Left cardiac atrium (tissue), 4 donors: ENCODE measurements at places on chromosomes 3 and 15. TPM values are rescaled to one million over a fixed set of nuclear protein-coding genes. Genes with fewer than 3 reads are reported as not detected.
A peak's percentile ranks its signal among the peaks of the same experiment; 100 is the strongest.

Gene UMPS
- total RNA-seq = 18.8 TPM

DNA sequence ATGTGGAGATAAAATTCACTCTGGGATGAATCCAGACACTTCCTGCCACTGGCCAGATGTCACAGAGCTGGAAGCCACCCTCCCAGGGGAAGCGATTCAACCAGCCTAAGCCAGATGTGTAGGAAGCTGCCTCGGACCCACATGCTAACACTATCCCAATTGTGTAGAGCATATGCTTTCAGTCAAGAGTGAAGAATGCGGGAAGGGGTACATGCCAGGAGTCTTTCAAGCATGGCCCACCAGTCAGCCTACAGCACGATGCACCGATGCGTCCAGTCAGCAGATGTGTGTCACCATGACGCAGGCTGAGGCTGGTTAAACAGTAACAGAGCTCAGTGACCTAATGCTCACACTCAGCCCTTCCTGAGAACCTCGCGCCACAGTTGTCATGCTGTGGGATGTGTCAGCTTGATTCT lies 38.8 kb upstream of the BNC1 start:
- DNase-seq = peak; percentile 31

- no peak for DNase-seq
These were observed 403.2 kb upstream of the CADM2 start for GRCh38 chr3:84555629-84556028.

Gene MYO1E
- total RNA-seq = 32.1 TPM

DNA sequence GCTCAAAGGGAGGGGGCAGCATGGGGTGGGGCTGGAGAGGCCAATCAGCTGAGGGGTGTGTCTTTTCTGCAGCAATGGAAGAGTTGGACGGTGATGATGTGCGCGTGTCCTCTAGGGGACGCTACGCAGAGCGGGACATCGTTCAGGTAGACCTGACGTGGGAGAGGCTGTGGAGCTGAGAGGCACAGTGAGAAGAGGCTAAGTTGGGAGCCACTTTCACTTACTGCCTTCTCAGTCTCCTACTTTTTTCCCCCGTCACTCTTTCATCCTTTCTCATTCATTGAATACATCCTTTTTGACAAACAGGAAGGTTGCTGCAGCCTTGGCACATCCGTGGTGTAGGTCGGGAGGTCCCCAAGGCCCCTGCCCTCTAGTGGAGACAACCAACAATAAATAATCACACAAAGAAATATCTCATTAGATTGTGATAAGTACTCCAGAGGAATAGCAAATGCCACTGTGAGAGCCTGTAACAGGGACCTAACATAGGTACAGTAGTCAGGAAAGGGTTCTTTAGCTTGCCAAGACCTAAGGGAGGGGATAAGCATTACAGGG lies 4.4 kb upstream of the BRPF1 start:
- DNase-seq = no peak

GRCh38 chr3:119245778-119246177 lies 5.1 kb upstream of the B4GALT4 start:
- peak; percentile 63 for DNase-seq

GRCh38 chr3:56881841-56882240 lies 80.1 kb upstream of the ARHGEF3 start:
- no peak for DNase-seq

Gene LRRC28
- 25.2 TPM for total RNA-seq

Gene LMAN1L
- total RNA-seq = 72.9 TPM

DNA sequence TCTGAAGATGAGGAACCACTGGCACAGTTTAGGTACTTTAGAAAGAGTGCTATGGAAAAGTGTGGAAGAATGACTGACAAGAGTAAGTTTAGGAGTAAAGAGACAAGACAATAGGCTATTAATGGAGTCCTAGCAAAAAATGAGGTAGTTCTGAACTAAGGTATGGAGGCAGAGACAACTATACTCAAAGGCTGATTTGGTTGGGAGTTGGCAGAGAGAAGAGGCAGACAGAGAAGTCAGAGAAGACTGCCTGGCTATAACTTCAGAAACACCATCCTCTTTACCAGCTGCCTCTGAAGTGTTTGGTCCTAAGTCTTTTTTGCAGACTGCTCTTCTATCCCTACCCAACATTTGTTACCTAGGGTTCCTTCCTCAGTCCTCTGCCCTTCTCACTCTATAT lies 19.2 kb downstream of the DYNC1LI1 start:
- no peak for DNase-seq

GRCh38 chr3:100928638-100929428 lies 64.4 kb downstream of the ABI3BP start:
- no peak for DNase-seq

Gene CFAP20DC
- 0.08 TPM for total RNA-seq

Gene HCN4
- 5.9 TPM for total RNA-seq

- DNase-seq = no peak
These were observed 27.8 kb downstream of the GAP43 start for GRCh38 chr3:115651087-115651486.

- DNase-seq = no peak
These were observed 312.8 kb upstream of the CHRM5 start for GRCh38 chr15:33655488-33655887.

- no peak for DNase-seq
These were observed 206.5 kb downstream of the LPP start for GRCh38 chr3:188360364-188360881.

GRCh38 chr3:23762214-23762613 lies 43.5 kb upstream of the UBE2E1 start:
- DNase-seq = no peak

DNA sequence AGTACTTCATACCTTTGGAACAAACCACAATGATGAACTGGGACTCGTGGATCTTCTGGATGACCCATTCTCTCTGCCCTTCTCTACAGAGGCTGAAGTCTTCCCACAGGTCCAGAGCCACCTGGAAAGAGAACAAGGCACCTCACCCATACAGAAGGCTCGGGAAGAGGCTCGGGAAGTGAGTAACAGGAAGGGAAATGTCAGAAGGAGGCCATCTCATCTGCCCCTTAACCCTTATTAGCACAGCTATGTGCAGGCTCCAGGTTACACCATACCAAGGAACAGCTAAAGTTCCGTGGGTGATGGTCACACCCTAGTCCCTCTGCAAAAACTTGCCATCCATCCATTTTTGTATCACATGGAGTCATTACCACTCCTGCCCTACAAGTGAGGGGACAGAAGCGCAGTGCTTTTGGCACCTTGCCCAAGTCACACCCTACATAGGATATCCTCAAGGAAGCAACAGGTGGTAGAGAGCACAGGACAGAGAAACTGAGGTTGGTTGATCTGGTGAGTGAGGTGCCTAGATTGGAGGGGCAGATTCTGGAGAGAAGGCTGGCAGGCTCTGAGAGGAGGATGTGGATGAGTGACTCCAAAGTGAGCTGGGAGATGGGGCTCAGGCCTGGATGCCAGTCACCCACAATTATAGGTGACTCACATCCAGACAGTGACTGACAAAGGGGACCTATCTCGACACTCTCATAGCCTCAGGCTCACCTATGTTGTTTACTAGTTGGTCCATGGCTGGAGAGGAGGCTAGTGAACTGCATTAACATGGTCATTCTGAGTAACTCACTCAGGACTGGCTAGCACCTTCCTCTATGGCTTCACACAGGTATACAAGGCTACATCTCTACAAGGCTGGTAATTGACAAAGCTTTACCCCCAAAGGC lies 38.2 kb downstream of the SPATA12 start:
- no peak for DNase-seq

- no peak for DNase-seq
These were observed 23.1 kb downstream of the IGSF11 start for GRCh38 chr3:119011528-119011927.

DNA sequence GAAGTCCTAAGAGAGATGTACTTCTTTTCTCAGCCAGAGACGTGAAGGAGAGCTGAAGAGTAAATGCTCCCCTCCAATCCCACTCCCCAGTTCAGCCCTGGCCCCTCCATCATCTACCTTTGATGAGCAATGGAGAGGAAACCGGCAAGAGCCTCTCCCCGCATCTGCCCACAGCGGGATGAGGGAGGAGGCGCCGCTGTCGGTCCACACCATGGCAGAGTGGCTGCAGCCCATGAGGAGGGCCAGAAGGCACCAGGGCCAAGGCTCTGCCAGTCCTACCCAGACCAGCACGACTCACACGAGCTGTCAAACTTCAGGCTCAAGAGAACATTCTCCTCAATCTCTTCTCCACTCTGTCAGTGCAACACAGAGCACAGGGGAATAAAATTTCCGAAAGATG lies 129.8 kb downstream of the OSBPL10 start:
- no peak for DNase-seq

Gene CLN6
- 12.3 TPM for total RNA-seq

GRCh38 chr3:195758721-195759353 lies 38.1 kb downstream of the MUC20 start:
- no peak for DNase-seq

DNA sequence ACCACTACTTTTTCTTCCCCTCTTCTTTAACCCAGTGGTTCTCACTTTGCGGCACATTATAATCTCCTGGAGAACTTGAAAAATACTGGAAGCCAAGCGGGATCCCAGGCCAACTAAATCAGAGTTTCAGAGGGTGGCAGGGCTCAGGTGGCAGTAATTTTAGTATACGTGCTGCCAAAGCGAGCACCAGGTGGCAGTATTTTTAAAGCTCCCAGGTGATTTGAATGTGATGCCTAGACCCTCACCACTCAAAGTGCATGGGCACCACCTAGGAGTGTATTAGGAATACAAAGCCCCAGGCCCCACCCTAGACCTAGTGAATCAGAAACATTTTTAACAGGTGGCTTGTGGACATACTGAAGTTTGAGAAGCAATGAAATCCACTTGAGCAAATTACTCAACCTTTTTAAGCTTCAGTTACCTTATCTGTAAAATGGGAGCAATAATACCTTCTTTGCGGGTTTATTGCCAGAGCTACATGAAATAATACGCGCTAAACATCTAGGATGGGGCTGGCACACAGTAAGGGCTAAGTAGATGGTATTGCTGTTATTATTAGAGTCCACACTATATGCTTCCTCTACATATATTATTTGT lies 8.3 kb downstream of the B3GALNT1 start:
- DNase-seq = no peak

Gene TMEM40
- total RNA-seq = 4.8 TPM

GRCh38 chr3:15781637-15782402 lies 16.0 kb downstream of the ANKRD28 start:
- no peak for DNase-seq

DNA sequence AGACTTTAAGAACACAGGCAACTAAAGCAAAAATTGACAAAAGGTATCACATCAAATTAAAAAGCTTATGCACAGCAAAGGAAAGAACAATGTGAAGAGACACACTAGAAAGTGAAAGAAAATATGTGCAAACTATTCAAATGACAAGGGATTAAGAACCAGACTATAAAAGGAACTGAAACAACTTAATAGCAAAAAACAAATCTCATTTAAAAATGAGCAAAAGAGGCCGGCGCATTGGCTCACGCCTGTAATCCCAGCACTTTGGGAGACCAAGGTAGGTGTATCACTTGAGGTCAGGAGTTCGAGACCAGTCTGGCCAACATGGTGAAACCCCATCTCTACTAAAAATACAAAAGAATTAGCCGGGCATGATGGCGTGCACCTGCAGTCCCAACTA lies 14.4 kb downstream of the NGLY1 start:
- DNase-seq = no peak
